Ovary (tissue), 10 donors: ENCODE measurements at places on chromosomes 16 and 17.

DNA sequence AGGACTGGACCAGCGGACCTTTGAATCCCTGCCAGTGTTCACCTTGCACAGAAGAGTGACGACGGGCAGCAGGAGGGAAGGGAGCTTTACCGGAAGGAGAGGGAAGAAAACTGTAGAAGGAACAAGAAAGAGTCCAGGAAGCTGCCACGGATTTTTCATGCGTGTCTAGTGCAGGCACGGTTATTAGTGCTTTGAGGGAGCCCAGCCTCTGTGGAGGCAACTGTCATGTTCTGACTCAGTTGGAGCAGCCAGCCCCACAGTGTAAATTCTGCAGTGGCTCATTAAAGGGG, 6.5 kb upstream of the HOXB13 start:
- no peak for DNase-seq

DNA sequence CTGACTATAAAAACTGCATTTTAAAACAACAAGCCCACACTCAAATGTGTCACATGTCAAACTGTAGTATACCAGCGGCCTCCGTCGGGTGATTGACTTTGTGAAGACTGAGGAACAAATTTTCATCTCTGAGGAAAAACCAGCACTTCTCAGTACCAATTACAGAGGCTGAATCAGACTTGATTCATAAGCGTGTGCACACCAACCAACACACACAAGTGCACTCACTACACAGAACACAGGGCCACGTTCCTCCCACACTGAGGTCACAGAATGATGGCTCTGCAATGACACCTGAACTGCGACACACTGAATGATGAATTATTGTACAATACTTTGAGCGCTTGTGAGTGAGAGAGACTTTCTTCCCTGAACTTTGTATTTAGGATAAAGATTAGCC, 29.6 kb downstream of the XPO6 start:
- DNase-seq, result no peak

- no peak for DNase-seq
Observed at GRCh38 chr17:48002916-48003416, 32.1 kb downstream of the CDK5RAP3 start.

DNA sequence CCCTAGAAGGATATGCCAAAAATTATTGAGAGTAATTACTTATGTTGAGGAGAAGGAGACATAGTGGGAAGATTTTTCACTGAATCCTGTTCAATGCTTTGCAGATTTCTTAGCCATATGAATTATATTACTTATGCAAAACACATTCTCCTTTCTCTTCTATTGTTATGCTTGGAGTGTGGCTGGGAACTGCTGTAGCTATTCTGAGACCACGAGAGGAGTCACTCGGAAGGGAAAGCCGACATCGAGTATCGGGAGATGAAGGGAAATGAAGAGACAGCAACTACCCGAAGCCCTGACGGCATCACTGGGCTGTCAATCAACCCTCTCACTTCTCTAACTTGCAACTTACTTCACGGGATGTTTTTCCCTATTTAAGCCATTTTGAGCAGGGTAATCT, 39.6 kb downstream of the STX8 start:
- no peak for DNase-seq

- no peak for DNase-seq
Observed at GRCh38 chr16:20175358-20175757, 101.7 kb upstream of the GPR139 start.

DNA sequence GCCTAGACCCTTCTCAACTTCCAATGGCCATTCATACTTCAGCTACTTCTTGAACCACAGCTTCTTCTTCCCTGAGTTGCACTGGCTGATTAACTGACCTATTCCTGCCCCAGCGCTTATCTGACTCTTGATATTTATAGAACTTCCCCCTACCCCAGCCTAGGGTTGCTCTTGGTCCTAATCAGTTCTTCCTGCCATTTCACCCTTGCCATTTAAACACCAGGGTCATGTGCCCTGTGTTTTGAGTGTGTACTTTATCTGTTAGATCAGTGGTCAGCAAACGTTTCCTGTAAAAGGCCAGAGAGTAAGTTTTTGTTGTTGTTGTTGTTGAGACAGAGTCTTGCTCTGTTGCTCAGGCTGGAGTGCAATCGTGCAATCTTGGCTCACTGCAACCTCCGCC, 82.4 kb upstream of the COX10 start:
- no peak for DNase-seq

- DNase-seq, result no peak
Observed at GRCh38 chr17:71548540-71549190, 572.2 kb upstream of the SOX9 start.

- DNase-seq, result no peak
Observed at GRCh38 chr17:78890498-78890897, 12.5 kb downstream of the CEP295NL start.

DNA sequence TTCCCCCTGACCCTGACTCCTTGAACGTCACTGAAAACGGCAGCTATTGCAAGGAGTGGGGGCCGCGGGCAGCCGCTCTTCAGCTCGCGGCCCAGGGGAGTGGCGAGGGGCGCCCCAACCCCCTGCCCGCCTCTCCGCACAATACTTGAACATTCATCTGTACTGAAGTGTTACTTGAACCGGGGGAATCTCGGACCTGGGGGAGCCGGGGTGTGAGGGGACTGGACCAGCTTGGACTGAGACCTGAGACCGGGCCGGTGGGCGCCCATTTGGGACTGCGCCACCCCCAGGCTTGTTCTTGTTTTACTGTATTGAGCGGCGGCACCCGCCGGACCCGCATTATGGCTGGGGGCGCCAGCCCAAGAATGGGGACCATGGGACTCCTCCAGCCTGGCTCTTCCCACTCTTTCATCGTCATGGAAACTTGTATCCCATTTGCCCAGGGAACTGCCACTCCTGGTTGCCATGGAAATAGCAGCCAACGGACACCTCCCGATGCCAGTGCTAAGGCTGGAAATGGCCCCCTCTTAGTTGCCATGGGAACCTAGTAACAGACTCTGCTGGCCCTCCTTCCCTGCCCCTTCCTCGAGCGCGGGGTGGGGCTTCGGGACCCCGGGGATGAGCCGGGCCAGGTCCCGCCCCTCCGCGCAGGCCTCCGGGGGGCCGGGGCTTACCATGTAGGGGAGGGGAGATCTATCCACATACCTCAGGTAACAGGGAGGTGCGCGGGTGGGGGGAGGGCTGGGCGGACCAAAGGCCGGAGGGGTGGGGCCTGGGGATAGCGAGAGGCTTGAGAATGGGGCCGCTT, 805 bp upstream of the ORAI3 start:
- DNase-seq, result peak; percentile 98

DNA sequence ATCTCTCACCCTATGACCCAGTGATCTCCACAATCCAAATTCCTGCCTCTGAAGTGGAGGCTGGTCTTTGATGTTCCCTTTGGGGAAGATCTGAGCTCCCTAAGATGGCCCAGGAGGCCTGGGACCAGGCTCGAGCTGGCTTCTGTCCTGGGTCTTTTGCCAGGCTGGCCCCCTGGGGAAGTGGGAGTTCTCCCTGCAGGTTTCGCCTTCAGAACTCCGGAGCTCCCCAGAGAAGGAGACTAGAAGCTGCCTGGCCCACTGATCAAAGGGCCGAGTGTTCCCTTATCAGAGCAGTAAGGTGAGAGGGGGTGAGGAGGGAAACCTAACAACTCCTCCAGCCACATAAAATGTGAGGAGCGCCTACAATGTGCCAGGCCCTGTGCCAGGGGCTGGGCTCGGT, 147.1 kb downstream of the IRF8 start:
- DNase-seq, result no peak

- DNase-seq, result no peak
Observed at GRCh38 chr17:28467456-28468025, 5.9 kb upstream of the SLC13A2 start.

GRCh38 chr17:64145375-64145750, 15.4 kb upstream of the ERN1 start:
- DNase-seq, result no peak

- DNase-seq, result no peak
Observed at GRCh38 chr17:64009571-64010402, 10.6 kb downstream of the ICAM2 start.

DNA sequence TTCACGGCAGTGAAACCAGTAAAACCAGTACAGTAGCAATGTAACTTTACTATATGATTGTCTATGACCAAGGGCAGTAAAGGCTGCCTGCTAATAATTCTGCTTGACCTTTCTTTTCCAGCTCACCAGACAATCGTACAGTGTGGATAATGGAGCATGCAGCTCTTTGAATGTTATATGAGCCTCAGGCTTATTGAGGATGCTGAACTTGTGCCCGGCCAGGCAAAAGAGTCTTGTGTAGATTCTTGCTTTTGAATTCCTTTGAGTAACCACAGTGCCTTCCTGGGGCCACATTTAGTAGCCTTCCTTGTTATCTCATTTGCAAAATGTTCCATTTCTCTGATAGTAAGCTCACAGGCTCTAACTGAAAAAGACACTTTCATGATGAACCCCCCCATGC, 131.8 kb downstream of the CDH11 start:
- DNase-seq, result no peak

DNA sequence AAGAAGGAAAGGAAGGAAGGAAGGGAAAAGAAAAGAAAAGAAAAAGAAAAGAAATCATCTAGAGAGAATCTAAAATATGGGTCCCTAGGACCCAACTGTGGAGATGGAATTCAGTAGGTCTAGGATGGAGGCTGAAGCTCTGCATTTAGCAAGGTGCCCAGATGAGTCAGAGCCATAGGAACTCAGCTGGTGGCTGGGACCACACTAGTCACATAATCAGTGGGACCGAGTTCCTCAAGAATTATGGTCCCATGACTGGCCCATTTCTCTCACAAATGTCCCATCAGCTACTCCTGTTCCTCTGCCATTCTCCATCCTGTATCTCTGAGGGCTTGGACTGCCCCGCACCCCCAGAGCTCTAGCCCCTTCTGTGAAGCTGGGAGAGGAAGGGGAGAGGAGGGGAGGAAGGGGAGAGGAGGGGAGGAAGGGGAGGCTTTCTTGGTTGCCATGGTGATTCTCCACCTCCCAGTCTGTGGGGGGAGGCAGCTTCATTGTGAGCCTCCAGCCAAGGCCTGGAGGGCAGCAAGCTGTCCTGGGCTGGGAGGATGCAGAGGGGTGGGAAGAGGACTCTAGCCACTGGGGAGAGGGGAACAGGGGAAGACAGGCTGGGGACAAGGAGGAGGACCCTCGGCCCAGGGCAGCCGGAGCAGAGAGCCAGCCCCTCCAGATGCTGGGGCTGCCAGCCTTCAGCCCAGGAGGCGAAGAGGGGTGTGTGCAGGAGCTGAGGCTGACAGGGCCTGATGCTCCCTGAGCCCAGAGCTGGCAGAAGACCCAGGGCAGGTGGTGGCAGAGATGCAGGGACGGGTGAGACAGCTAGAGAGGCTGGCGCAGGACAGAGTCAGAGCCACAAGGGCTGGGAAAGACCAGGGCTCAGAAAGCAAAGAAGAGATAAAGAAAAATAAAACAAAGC, 37.8 kb upstream of the LHX1 start:
- DNase-seq, result no peak

GRCh38 chr17:65975878-65976277, 216.1 kb downstream of the CEP112 start:
- DNase-seq, result no peak

DNA sequence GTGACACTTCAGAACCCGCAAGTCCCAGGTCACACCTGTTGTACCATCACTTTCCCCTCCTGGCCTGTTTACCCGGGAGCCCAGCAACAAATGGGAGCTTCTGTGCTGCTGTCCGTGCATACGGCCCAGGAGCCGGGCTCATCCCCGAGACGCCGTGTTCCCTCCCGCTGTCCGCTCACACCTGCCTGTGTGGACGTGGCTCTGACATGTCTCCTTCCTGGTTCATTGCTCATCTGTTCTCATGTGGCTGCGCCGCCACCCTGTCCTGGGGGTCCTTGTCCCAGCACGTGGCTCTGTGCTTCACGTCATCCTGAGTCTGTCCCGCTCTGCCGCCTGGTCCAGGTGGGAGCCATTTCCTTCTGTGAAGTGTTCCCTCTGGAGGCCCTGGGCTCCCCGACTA, 37.9 kb downstream of the TBCD start:
- DNase-seq, result no peak

GRCh38 chr17:58809564-58809936, 53.9 kb downstream of the PPM1E start:
- no peak for DNase-seq

DNA sequence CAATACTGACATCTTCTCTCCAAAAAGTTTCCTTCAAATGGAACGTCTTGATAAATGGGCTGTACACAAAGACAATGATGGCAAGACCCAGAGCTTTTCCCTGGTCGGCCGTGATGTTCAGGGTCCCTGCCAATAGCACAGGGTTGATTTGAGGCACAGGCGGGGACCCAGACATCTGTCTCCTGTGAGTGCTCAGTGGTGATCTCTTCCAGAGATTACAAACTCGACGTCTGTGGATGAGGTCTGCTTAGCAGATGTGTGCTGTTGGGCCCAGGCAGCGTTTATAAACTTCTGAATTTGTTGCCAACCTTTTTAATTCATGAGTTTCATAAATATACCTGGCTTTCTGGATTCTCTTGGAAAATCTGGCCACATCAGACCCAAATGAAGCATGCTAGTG, 14.9 kb downstream of the CPPED1 start:
- DNase-seq, result no peak

- DNase-seq, result no peak
Observed at GRCh38 chr16:51734220-51734619, 583.1 kb upstream of the SALL1 start.

- no peak for DNase-seq
Observed at GRCh38 chr17:34527908-34528470, 51.4 kb upstream of the TMEM132E start.

DNA sequence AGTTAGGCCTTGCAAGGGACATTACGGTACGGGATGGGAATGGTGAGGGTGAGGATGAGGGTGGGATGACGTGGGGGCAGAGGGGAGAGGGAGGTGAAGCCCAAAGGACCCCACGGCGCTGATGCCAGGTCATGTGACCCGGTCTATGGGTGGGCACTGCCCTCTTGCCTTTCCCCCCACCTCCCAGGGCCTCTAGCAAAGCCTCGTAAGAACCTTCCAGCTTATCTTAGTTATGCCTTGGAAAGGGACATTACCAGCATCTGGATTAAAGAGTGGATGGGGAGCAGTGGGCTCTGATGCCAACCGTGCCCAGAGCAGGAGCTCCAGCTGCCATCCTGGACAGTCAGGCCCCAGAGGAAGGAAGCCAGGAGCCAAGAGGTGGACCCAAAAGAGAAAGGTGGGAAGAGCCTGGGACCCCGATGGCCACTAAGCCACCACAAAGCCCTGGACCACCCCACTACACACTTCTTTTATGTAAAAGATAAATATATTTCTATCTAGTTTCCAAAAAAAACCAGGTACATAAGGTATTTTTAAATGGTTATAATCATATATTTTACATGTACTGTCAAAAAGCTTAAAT, 40.9 kb downstream of the TK2 start:
- DNase-seq, result no peak

GRCh38 chr17:6940186-6940649, 55.6 kb upstream of the ALOX12 start:
- peak; percentile 27 for DNase-seq
